ENCODE measurements at places on chromosomes 7 and 10.

DNA sequence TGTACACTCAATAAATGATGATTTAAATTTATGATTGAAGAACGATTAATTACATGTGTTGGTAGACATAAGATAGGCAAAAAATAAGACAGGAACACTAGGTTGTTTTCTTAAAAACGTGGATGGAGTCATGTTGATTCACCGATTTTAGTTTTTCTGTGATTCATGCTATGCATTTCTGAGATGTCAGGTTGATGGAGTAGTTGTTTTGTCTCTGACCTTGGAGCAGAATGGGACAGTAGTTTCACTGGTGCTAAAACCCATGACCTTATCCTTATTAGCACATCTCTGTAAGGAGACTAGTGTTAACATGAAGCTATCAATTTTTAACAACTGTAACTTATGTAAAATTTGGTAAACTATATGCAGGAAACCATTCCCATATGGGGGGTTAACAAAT is 611.6 kb upstream of the FZD8 start:
- DNase-seq, result no peak

DNA sequence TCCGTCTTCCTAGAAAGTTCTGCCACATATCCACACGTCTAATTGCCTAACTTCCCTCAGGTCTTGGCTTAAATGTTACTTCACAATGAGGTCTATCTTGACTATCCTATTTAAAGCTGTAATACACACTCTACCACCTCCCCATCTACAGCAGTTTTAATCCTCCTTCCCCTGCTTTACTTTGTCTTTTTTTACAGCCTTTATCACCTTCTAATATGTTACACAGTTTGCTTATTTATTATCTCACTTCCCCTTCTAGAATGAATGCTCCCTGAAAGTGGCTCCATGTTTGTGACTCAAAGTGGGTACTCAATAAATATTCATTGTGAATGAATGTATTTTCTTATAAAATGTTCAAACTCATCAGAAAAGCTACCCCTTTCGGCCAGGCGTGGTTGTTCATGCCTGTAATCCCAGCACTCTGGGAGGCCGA is 13.6 kb upstream of the MICU1 start:
- DNase-seq, result no peak

- no peak for DNase-seq
Observed at GRCh38 chr7:88761779-88762178, 2.3 kb downstream of the ZNF804B start.

DNA sequence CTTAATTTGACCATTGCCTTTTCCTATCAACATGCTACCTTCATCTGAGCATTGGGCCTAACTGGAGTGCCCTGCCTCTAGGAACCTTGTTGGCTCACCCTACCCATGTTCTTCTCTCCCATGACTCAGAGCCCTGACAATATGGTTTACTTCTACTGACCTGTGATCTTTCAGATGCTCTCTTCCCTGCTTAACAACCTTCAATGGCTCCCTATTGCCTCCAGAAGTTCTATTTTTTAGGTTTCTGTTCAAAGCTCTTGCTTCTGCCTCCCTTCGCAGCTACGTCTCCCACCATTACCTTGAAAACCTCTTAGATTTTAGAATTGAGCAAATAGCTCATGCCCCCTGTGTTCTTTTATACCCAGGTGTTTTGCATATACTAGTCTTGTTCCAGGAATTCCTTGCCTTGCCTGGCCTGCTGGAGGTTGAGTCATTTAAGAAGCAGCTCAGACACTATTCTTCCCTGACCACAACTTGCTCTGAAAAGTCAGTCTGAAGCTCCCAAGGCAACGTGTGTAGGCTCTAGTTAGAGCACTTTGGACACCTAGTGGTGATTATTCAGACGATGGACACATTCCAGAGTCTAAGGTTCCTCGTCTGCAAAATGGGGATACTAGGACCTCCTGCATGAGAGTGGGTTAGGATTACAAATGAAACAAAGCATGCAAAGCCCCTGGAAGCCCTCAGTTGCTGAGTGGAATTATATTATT is 64.4 kb upstream of the EMX2 start:
- peak; percentile 70 for DNase-seq

DNA sequence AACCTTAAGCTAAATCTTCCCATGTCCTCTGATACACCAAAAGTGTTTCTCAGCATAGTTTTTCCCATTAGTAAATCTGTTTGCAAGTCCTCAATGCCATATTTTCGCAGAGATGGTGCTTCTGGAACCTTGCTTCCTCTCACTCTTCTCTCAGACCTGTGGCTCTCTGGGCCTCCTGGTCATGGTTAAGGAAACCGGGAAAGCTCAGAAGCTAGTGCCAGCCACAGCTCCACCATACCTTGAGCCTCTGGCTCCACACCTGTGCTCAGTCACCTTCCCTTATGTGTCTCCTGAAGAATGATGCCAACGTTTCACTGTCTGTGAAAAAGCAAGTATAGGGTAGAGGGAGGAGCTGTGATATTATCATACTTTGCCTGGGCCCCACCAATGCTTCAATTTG is 149.6 kb downstream of the CYP26A1 start:
- DNase-seq, result no peak

DNA sequence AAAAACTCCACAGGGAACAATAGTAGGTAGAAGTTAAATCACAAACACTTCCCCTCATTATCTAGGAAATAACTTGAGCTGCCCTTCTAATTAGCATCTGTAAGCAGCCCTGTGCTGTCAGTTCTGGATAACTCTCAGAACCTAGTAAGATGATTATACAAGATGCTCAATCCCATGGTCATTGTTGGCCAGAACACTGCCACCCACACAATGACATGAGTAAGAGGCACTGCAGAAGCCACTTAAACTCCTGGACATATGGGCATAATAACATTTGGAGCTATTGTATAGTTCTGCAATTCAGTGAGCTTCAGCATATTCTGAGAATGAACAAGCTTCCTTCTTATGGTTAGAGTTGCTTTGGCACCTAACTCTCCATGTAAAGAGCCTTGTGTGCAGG is 153.8 kb downstream of the PLPP4 start:
- no peak for DNase-seq

GRCh38 chr7:106681815-106682495 is 21.0 kb upstream of the CCDC71L start:
- DNase-seq, result peak; percentile 77

DNA sequence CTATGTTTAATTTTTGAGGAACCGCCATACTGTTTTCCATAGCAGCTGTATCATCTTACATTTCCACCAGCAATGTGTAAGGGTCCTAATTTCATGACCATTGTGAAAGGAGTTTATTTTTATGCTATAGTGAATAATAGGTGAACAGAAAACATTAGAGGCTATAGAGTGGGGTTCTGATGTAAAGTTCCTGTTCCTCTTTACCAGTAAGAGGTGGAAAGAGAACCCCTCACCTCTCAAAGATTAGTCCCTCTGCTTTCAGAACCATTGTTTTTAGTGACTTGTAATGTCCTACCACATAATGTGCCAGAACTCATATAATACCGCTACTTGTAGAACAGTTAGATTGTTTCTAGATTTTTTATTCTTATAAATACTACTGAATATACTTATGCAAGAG is 34.2 kb downstream of the SUFU start:
- no peak for DNase-seq

DNA sequence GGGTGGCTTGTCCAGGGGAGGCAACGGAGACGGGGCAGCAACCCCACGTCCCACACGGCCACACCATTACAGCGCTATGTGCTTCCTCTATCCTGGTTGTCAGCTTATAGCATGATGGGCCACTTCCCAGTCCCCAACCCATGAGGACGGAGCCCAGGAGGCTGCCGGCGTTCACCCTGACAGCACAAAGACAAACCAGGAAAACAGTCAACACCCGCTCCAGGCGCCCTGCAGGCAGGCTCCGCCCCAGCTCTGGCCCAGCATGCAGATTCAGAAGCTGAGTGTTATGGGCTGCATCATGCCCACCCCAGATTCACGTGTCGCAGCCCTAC is 14.8 kb downstream of the WDR86 start:
- no peak for DNase-seq

GRCh38 chr10:124035928-124036558 is 57.4 kb downstream of the CHST15 start:
- no peak for DNase-seq

GRCh38 chr10:99917963-99918825 is 91.6 kb downstream of the DNMBP start:
- peak; percentile 61 for DNase-seq

- DNase-seq, result no peak
Observed at GRCh38 chr10:1413256-1413655, 324.1 kb downstream of the ADARB2 start.

DNA sequence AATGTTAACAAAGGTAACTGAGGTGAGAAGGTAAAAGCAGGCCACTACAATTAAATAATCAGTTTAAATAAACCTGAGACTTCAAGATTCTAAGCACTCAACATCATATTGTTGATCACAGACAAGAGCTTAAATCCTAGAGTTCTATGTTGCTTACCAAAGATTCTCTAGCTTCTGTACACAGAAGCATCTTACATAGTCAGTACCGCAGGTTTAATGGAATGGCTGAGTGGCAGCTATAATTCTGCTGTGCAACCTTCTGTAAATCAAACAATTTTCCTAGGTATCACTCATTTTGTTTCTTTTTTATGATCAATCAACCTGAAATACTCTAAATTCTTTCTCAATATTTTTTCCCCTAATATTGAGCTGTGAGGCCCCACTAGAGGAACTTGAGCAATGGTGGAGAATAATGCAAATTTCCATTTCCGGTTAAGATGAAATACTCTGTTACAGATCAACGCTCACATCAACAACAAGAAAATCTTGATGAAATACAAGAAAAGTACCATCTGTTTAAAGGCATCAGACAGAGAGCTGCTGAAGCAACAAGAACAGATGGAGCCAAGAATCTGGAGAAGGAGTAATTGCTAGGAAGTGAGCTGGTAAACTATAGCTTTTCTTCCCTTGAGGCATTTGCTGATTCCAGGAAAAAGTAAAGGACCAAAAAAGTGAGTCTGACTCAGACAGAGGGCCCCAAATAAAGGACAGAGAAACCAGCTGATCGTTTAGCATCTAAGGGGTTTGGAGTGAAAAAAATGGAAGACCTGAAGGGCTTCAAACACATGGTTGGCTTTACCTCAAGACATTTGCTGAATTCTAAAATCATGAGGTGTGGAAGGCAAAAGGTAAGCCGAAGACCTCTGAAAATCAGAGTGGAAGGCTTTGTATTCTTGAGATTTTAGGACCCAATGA is 22.6 kb downstream of the PNPLA8 start:
- DNase-seq, result peak; percentile 50

DNA sequence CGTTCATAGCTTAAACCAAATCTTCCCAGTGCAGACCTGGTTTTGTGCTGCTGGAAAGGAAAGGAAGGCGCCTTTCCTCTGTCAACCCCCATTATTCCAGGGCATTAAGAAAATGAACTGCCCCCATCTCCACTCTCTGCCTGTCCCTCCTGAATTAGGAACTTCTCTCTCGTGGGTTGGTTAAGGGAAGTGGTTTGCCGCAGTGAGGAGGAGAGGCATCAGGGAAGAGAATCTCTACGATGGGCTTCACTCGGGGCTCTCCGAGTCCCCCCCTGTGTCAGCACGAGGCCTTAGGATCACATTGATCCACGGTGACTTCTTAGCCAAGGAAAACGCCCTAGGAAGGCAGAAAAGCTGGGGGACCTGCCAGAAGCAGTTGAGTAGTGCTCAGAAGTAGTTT is 53.9 kb upstream of the LYZL2 start:
- no peak for DNase-seq

GRCh38 chr7:50146692-50147091 is 53.6 kb upstream of the ZPBP start:
- no peak for DNase-seq

- DNase-seq, result no peak
Observed at GRCh38 chr7:43703573-43703972, 25.8 kb downstream of the COA1 start.

DNA sequence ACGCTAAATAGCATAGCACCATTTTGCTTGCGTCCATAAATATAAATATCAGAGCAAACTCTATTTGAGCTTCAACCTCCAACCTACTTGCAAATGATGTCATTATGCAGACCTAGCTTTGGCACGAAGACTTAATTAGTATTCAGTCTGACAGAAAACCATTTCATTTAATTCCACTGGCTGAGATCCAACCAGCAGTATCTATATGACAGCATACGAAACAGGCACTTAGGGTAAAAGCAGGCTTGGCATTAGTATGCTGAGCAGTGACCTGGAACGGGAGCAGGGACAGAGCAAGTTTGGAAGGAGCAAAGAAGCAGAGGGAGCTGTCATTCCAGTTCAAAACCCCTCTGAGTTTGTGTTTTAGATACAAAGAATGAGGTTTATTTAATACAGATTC is 312.5 kb upstream of the CHRM2 start:
- DNase-seq, result no peak

GRCh38 chr10:17009212-17009700 is 120.4 kb downstream of the CUBN start:
- peak; percentile 77 for DNase-seq

DNA sequence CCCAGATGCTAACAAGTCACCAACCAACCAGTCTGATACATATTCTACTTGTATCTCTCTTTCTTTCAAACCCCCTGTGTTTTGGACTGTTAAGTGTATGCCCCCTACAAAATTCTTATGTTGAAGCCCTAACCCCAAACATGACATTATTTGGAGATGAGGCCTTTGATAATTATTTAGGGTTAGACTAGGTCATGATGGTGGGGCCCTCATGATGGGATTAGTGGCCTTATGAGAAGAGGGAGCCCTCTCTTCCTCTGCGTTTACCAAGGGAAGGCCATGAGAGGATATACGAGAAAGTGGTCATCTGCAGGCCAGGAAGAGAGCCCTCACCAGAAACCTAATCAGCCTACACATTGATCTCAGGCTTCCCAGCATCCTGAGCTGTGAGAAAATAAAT is 2.5 kb downstream of the RAPGEF5 start:
- no peak for DNase-seq

- DNase-seq, result no peak
Observed at GRCh38 chr7:41446606-41447449, 256.1 kb downstream of the INHBA start.

- DNase-seq, result no peak
Observed at GRCh38 chr7:137952426-137952805, 49.5 kb downstream of the CREB3L2 start.

DNA sequence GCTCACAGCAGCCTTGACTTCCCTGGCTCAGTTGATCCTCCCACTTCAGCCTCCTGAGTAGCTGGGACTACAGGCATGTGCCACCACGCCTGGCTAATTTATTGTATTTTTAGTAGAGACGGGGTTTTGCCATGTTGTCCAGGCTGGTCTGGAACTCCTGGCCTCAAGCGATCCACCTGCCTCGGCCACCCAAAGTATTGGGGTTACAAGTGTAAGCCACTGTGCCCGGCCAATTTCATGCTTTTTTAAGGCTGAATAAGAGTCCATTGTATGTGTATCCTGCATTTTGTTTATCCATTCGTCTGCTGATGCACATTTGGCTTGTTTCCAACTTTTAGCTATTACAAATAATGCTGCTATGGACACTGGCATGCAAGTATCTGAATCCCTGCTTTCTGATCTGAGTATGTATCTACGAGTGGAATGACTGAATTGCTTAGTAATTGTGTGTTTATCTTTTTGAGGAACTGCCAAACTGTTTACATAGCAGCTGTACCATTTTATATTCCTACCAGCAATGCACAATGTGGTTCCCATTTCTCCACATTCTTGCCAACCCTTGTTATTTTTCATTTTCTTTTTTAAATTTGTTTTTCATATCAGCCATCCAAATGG is 37.3 kb upstream of the TPST1 start:
- peak; percentile 97 for DNase-seq

GRCh38 chr10:100182281-100182680 is 3.5 kb downstream of the ERLIN1 start:
- no peak for DNase-seq

All from fibroblast of the aortic adventitia (primary cell).